ENCODE measurements at places on chromosomes 3 and 15.

- DNase-seq = no peak
These were observed 12.4 kb downstream of the ISG20 start for GRCh38 chr15:88651136-88651732.

GRCh38 chr3:12139111-12139511, 19.6 kb downstream of the TIMP4 start:
- no peak for DNase-seq

DNA sequence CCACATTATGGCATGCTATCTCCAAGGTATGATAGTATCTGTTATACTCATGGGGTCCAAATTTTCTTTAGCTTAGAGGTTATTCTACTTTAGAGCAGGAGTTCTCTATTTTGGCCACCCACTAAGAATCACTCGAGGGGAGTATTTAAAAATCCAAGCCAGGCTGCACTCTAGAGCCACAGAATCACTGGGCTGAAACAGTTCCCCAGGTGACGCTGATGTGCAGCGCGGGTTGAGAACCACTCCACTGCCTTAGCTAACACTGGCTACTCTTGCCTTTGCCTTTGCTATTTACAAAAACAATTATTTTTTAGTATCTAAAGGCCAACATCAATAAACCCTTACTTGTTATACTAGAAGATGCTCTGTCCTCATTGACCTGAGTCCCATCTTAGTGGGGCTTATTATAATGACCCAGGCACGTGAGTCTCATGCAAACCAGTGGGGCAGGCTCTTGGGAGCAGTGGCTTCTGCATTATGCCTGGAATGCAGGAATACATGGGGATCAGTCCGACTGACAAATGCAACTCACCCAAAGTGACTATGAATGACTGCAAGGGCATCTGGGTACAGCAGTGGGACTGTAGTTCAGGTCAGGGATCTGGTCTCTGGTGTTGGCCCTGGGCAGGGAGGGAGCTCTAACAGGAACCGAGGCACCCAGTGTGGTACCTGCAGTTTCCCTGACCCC, 21.7 kb upstream of the CGNL1 start:
- no peak for DNase-seq

DNA sequence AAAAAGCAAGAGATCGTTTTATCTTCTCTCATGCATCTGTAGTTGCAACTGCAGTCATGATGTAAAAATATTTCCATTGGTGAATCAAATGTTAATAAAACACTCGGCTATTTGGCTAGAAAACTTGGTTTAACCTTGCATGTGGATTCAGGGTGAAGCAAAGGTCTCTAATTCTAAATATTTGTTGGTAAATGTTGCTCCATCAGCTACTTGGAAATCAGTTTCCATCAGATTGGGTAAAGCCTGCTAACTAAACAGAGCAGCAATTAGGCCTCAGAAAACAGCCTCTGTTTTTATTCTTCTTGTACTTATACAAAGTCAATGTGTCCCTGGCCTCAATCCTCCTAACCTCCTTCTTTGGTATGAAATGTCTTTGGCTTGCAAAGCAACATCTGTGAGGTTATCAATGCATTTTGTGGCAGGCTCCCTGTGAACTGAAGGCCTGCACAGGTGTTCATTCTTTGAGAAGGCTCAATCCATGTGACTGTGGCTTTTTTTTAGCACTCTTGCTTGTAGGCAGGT, 312.3 kb downstream of the WDR72 start:
- no peak for DNase-seq

DNA sequence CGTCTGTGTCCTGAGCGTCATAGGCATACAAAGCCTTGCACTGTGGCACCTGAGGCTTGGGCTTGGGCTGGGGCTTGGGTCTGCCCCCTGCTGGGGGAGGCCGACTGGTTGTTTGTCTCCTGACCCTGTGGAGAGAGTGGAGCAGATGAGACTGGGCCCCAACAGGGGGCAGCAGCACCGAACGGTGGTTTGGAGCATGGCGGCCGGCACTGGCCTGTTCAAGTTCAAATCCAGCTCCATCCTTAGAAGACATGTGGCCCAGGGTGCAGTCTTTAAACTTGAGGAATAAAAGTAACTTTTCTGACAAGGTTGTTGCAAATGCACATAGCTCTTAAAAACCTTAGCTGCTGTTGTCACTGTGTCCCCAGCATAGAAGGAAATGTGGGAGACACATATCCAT, 33.3 kb downstream of the CCNB2 start:
- DNase-seq = no peak

- DNase-seq = no peak
These were observed 1.7 kb upstream of the PCOLCE2 start for GRCh38 chr3:142890592-142890991.

GRCh38 chr3:175916191-175916934, 1057.2 kb downstream of the NAALADL2 start:
- DNase-seq = peak; percentile 9

- DNase-seq = no peak
These were observed 141.5 kb downstream of the DUT start for GRCh38 chr15:48472756-48473155.

GRCh38 chr3:5095886-5096285, 26.2 kb upstream of the ARL8B start:
- DNase-seq = peak; percentile 72

DNA sequence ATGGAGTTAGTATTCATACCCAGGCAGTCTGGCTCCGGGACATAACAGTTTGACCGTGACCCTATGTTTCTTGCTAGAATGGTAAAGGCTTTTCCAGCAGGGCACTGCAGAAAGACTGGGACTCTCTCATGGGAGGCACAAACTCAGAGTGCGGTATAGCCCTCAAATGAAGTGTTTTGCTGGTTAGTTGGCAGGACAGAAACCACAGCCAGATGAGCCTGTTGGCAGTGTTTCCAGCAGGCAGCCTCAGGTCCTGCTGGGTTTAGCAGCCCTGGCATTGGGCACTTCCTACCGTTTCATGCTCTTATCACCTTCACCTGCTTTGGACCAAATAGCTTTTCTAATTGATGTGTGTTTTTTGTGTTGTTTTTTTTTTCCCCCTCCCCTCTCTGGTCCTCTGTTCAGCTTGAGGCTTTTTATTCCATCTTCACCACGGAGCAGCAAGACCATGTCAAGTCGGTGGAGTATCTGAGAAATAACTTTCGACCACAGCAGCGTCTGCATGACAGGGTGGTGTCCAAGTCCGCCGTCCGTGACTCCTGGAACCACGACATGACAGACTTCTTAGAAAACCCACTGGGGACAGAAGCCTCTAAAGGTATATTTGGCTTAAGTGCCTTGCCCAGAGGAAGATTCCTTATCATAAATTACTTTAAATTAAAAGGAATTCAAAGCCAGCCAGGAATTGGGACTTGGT, 205.6 kb downstream of the FEZF2 start:
- no peak for DNase-seq

GRCh38 chr15:100318880-100319279, 22.9 kb downstream of the ADAMTS17 start:
- no peak for DNase-seq

DNA sequence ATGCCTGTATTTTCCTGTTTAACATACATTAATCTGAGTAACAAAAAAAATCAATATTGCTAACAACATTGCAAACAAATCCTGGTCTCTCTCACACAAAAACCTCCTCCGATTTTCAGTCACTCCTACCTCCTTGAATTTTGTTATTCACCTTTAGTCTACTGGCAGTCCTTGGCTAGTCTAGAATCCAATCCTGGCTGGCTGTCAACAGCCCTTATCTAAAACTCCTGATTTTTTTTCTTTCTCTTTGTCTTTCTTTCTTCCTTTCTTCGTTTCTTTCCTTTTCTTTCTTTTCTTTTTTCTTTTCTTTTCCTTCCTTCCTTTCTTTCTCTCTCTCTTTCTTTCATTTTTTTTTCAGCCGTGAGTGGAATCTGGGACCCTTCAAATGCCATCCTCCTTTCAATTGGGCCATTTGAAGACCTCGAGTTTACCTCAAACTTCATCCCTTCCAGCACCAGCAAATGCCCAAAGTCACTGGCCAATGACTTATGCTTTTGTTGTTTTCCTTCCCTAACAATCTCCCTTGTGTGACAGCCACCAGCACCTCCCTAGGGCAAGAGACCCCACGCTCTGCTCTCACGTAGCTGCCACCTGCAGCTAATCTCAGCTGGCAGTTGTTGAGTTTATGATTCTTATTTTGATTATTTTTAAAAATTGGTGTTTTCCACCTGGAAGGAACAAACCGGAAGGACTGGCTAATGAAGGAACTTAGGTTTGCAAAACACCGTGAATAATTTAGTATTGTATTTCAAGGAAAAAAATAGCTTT, 6.8 kb upstream of the ONECUT1 start:
- DNase-seq = no peak

DNA sequence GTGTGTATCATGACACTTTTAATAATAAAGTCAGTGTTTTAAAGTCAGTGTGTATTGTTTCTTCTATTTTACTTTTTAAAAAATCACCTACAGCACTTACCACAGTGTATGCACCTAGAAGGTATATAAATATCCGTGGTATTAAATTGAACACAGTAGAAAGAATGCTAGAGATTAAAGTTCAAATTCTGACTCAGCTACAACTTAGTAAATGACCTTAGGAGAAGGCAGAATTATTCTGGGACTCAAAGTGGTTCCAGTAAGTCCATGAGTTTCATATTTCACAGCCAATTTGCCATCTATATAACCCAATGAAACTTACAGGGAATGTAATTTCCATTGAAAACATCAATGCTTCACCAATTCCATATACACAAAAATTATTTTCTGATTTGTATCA, 52.7 kb upstream of the MAP4 start:
- no peak for DNase-seq

DNA sequence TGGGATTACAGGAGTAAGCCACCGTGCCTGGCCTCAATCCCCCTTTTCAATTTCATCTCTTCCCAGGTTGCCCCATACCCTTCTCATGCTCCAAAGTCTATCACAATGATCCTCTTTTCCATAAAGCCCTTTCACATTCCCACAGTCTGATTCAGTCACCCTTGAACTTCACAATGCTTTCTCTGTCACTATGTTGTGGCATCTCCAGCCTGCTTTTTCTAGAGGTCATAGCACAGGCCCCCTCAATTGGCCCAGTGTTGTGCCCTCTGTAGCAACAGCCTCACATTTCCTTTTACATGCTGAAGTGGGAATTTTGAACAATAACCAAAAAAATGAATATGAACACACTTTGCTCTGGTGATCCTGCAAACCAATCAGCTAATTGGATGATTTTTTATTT, 21.5 kb downstream of the DRD3 start:
- no peak for DNase-seq

DNA sequence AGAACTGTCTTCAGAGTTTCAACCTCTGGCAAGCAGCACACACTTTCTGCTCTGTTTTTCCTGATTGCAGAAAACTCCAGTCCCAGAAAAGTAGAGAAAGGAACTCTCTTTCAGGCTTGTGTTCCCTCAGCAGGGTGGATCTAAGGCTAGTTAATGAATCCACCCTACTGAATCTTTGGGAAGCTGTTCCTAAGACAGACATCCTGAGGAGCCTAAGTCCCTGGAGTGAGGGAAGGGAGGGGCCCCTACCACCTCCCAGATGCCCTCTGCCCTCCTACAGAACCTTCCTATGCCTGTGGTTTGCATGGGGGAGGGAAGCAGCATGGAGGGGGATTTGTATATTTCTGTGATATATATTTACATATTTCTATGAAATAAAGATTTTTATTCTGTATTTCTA, 124.4 kb downstream of the ANO10 start:
- DNase-seq = no peak

DNA sequence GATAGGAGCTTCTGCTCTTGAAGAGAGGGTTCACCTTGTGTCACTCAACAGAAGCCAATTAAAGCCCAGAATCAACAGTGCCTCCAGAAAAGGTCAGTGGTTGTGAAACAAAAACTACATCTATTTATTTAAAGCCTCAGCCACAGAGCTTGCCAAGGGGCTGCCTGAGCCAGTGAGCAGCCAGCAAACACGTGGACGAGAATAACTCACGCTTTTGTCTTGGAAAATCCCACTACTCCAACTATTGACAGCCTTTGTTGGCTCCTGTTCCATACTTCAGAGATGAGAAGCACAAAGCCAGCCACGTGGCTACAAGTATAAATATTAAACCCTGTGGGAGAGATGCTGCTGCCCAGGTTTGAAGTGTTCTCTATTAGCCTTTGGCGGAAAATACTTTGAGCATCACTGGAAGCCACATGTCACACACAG, 10.3 kb downstream of the GPR156 start:
- peak; percentile 64 for DNase-seq

- no peak for DNase-seq
These were observed at the start of gene TRAT1 for GRCh38 chr3:108822123-108822897. Gene TRAT1 (plus strand): TSS chr3:108822786. CDS start chr3:108822928, 142 bp downstream.

- no peak for DNase-seq
These were observed 11.0 kb upstream of the FBLN2 start for GRCh38 chr3:13537909-13538296.

DNA sequence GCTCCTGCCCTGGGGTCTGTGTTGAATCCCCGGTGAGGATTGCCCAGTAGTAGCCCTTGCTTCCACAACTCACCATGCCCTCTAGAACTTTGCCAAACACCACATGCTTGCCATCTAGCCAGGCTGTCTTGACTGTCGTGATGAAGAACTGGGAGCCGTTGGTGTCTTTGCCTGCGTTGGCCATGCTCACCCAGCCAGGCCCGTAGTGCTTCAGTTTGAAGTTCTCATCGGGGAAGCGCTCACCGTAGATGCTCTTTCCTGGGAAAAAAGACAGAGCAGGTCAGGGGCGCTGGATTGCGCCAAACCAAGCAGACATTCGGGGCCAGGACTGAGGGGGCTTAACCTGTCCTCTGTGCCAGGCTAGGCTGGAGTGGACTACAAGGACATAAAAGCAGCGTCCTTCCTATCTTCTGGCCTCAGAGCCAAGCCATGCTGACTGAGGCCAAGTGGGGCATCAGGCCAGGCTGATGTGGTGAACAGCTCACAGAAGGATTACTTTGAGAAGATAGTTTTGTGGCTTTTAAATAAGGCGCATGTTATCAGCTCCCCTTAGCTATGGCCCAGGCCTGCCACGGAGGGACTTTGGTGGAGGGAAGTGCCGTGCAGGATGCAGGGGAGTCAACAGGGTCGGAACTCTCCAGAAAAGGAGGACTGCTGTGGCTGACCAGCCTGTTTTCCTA, 5.3 kb downstream of the SNX22 start:
- no peak for DNase-seq

- no peak for DNase-seq
These were observed 3.5 kb upstream of the CCDC80 start for GRCh38 chr3:112644453-112644852.

DNA sequence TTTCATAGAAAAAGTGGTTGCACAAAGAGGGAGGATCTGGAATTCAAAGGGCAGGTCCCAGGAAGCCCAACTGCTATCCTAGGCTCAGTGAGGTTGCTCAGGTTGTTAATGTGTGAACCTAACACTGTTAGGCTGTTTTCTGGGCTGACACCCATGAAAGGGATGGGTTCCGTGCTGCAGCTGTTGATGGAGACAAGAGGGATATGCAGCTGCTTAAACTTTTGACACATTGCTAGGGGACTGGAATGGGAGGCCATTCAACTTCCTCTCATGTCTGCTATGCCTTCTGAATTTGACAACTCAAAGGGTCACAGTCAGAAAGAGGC, 198.0 kb upstream of the NR2E3 start:
- DNase-seq = peak; percentile 63

GRCh38 chr3:14680115-14680514, 5.2 kb downstream of the C3orf20 start:
- no peak for DNase-seq
